ENCODE measurements at places on chromosomes 12 and 14.

- DNase-seq: no peak
Measured at GRCh38 chr14:70655110-70655826, 13.6 kb downstream of the TTC9 start.

GRCh38 chr12:49022558-49023178, 4.1 kb upstream of the PRKAG1 start:
- DNase-seq: no peak

GRCh38 chr14:104870368-104871144, 5.5 kb downstream of the CEP170B start:
- peak; percentile 38 for DNase-seq

- DNase-seq: no peak
Measured at GRCh38 chr14:47665337-47666134, 9.9 kb downstream of the MDGA2 start.

DNA sequence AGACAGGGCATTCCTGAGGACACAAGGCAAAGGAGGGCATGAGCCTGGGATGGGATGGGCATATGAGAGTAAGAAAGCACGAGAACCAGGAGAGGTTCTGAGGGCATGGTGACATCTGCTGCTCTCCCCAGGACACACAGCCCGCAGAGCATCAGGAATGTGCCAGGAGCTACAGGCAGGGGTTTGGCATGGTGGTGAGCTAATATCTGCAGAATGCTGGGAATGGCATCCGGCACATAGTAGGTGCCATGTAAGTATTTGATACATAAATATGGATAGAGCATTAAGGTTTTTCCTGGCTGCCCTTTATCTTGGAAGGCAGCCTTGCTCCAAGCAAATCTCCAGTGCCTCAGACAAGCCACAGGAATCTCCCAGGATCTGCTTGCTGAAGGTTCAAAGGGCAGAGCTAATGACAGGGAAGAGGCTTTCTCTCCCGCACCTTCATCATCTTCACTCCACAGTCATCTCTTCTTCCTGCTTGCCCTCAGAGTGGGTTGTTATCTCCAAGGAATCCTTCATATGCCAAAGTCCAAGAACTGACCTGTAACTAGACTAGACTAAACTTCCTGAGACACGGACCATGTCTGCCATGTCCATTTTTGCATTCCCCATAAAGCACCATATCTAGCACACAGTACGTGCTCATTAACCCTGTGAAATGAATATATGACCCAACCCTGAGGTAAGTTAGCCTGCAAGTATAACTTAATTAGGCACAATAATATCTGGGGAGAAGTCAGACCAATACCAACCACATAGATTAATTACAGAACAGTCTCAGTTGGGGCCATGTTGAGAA, 62.0 kb upstream of the SCN8A start:
- no peak for DNase-seq

DNA sequence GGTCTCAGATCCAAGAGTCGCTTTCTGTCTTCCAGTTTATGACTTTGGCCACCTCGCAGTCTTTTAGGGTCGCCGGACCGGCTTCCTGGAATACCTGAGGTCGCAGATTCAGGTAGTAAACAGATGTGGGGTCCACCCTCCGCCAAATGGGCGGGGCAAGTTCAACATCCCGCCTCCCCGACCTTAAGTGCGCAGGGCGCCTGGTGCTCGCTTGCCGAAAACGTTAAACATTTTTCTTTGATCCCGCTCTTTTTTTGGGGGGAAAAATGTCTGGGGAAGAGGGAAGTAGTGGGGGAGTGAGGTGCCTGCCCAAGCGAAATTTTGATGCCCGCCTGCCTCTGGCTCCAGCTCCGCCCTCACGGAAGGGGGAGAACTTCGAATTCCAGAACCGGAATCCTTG, 73.9 kb upstream of the TBX5 start:
- no peak for DNase-seq
